AG09319 (cell line): ENCODE measurements at places on chromosomes 16 and 17.

DNA sequence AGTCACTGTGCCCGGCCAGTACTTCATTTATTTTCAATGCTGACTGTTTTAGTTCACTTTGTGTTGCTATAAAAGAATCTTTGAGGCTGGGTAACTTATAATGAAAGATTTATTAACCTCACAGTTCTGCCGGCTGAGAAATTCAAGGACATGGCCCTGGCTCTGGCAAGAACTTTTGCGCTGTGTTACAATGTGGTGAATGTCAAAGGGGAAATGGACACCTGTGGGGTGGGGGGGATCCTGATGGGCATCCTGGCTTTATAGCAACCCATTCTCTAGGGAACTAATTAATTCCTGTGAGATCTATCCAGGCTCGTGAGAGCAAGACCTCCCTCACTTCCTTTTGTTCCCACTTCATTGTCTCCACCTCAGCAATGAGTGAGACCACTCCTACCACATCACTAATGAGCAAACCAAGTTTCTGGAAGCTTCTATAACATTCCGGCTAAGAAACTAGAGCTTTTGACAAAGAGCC, 17.1 kb upstream of the CDH3 start:
- no peak for DNase-seq

GRCh38 chr17:80783486-80783885, 208.2 kb upstream of the CHMP6 start:
- DNase-seq = no peak

DNA sequence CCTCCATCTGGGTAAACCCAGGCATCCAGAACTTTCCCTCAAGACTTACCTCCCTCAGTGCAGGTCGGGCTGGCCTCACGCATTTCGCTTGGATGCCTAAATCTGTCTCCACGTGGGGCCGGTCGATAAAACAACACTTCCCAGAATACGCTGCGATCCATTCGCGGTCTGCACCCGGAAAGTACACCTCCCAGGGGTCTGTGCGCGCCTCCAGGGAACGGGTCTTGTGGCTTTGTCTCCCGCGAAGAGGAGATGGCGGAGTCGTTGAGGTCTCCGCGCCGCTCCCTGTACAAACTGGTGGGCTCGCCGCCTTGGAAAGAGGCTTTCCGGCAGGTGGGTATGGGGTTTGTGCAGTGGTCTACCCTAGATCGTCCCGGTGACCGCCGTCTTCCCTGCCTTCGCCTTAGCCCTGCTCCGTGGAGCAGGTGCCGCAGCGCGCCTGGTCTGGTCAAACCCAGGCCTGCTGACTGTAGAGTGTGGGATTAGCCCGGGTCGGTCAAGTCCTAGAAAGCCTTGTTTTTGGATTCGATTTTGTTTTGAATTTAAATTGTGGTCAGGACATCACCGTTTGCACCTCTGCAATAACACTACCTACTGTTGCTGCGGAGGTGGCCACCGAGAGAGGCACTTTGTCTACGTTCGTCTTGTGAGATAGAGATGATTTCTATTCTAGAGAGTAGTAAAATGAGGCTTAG, at the start of gene RPAIN:
Gene RPAIN, plus strand, starts transcription at position 224 of the 695 bp plus-strand sequence. Its CDS starts 29 bp downstream, at position 253.
- DNase-seq = peak; percentile 44

- DNase-seq = no peak
These were observed 228.3 kb upstream of the WSCD1 start for GRCh38 chr17:5841862-5842261.

GRCh38 chr17:27241346-27241946, 52.5 kb upstream of the WSB1 start:
- DNase-seq = no peak

- DNase-seq = no peak
These were observed 215.9 kb downstream of the RPTOR start for GRCh38 chr17:80760511-80760911.

DNA sequence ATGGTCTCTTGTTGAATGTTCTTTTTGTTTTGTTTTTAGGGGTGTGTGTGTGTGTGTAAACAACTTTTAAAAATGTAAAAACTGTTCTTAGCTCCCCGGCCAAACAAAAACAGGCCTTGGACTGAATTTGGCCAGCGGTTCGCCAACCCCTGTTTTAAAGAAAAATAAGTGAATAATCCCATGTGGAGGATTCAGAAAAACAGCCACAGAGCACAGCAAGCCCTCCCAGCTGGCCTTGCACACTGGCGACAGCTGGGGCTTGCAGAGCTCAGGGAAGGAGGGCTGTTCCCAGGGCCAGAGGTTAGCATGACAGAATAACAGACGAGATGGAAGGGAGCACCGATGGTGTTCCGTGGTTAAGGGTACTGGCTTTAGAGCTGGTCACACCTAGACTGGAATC, 39.0 kb downstream of the EMP2 start:
- no peak for DNase-seq

- no peak for DNase-seq
These were observed 478.0 kb downstream of the SLC39A11 start for GRCh38 chr17:72614476-72614870.

DNA sequence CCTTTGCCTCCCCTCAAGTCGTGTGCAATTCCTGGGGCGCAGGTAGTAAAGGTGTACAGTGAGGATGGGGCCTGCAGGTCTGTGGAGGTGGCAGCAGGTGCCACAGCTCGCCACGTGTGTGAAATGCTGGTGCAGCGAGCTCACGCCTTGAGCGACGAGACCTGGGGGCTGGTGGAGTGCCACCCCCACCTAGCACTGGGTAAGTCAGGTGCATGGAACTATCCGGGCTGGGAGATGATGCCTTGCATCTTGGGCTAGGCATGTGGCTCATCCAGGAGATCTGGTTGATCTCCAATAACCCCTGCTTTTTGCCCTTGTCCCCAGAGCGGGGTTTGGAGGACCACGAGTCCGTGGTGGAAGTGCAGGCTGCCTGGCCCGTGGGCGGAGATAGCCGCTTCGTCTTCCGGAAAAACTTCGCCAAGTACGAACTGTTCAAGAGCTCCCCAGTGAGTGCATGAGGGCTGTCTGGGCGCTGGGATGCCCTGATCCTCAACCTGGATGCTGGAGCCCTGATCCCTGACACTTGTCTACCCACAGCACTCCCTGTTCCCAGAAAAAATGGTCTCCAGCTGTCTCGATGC, 5.2 kb downstream of the GRB7 start:
- no peak for DNase-seq

GRCh38 chr17:36816907-36817288, 120.4 kb upstream of the LHX1 start:
- no peak for DNase-seq

- no peak for DNase-seq
These were observed 119.4 kb upstream of the METRNL start for GRCh38 chr17:82959990-82960418.

DNA sequence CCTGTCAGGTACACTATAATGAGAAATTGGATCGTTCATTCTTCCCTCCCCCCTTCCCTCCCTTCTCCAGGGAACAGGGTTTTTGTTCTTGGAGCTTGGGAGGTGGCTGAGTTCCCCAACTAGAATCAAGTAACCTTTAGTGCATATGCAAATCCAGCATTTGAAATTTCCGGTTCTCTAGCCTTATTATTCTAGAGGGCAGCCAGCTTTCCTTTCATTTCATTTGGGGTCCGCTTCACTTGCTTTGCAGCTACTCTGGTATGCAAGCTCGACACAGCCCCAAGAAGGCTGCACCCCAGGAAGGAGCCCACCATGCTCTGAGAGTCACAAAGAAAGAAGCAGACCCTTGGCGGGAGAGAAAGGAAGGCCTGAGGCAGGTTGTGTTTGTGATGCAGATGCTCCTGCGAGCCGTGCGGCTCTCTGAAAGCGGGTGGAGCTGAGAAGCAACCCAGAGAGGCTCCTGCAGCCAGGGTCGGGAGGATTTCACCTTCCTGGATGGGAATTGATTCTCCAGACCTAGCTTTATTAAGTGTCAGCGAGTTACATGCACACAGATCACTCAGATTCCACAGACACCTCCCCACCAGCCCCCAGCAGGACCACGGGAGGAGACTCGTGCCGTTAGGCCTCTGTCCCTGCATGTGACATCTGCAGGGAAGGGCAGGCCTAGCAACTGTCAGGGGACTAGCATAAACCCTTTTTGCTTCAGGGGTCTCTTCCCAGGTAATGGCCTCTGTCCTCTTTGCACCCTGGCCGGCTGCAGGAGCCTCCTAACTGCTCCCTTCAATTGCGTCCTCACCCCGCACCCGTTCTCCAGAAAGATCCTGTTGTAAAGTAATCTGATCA, 34.5 kb downstream of the PMM2 start:
- DNase-seq = no peak

GRCh38 chr17:44108440-44109311, 14.8 kb downstream of the HDAC5 start:
- peak; percentile 90 for DNase-seq

GRCh38 chr16:60882816-60883215, 1153.4 kb downstream of the CDH8 start:
- no peak for DNase-seq

DNA sequence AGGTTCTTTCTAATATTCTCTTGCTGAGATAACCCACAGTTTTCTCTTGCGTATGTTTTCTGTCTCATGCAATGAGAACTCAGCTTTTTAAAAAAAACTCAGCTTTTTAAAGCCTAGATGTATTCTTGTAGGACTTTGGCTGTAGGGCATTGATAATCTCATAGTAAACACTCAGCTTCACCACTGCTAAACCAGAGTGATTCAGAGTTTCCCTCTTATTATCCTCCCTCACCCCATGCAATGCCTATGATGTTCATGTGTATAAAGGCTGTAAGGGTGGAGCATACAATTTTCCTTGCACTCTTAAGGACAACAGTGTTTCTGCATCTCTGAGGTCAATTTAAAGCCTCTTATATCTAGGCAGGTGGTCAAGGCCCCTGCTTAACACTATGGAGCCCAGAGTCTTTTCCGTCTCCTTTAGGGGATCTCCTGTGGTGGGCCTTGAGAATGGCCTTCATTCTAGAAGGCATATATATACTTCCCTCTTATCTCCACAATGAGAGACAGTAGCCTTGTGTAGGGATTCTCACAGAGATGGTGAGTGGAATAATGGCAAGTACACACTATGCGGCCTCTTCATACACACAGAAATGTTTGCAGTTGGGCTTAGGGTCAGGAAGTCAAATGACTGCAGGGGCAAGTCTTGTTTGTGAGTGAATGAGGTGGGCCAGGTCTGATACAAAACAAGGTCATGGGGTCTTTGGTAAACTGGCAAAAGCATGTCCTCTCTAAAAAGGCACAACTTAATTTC, 279.6 kb downstream of the HS3ST3A1 start:
- DNase-seq = no peak

- DNase-seq = no peak
These were observed 34.1 kb downstream of the VPS53 start for GRCh38 chr17:680529-680928.

GRCh38 chr16:2339521-2340484, 725 bp downstream of the ABCA3 start:
- no peak for DNase-seq

- no peak for DNase-seq
These were observed 35.1 kb downstream of the SLC38A8 start for GRCh38 chr16:84007520-84007919.

- DNase-seq = no peak
These were observed 105.2 kb downstream of the CMIP start for GRCh38 chr16:81549547-81550431.

GRCh38 chr16:3797904-3798811, 80.8 kb upstream of the TRAP1 start:
- DNase-seq = no peak

- peak; percentile 79 for DNase-seq
These were observed 17.1 kb downstream of the TBX2 start for GRCh38 chr17:61416540-61417363.

GRCh38 chr17:32356378-32356743, 6.4 kb downstream of the ZNF207 start:
- DNase-seq = no peak

DNA sequence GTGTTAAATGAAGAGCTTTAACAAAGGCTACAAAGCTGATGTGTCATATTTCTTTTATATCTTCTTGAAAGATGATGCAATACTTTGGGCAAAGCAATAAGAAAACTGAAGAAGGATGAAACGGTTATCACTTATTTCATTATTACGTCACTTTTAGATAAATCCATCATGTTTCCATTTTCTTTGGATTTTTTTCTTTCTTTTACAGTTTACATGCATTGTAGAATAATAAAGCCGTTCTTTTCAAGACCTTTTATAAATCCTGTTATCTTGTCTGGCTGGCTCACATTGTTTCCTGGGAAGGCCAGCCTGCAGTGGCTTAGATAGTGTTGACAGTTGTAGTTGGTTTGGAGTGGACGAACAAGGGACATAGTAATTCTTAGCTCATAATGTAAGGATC, 28.9 kb downstream of the TANC2 start:
- no peak for DNase-seq

GRCh38 chr16:31869511-31870201, 4.0 kb upstream of the ZNF267 start:
- no peak for DNase-seq

- DNase-seq = no peak
These were observed 34.8 kb downstream of the CMTM3 start for GRCh38 chr16:66639091-66639885.

DNA sequence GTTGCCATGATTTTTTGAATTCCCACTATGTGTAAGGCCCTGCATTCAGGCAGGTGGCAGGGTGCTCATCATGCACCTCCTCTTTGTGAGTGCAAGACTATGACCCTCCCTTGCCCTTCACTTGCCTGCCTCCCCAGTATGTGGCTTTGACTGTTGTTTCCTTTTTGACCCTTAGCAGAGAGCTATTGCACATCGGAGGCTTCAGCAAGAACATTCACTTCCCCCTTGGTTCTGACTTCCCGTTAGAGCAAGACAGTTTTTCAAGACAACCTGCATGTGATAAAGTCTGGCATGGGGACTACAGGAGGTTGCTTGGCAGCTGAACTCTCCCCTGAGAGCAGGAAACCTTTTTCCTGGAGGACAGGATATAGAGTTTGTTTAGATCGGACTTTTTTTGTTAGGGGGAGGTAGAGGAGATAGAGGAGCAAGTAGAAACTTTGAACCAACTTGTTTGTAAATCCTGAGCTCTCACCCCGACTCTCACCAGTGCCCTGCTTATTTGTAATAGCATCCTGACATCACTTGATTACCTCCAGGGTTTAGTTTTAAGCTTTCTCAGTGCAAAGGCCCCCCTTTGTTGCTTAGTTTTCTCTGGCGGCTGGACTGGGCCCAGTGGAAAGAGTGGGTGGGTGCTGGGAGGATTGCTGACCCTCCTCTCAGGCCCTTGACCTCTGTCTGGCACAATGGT, 34.3 kb downstream of the LIMD2 start:
- no peak for DNase-seq

- DNase-seq = no peak
These were observed 3.8 kb downstream of the PRR29 start for GRCh38 chr17:64001763-64002529.

DNA sequence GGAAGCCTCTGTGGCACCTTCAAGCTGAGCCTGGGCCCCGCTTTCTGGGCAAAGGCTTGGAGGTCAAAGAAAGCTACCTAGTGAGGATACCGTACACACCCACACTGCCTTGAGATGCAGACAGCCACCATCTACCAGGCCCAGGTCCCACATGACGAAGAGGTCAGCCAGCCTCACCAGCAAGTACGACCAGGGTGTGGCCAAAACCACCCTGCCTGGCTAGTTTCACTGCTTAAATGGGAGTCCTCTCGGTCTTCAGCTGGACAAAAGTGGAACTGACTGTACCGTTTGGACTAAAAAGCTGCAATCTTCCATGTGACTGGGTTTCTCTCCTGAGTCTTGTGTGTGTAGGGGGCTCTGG, 21.6 kb downstream of the VASN start:
- DNase-seq = no peak
